ENCODE measurements at places on chromosomes 6 and 20.

DNA sequence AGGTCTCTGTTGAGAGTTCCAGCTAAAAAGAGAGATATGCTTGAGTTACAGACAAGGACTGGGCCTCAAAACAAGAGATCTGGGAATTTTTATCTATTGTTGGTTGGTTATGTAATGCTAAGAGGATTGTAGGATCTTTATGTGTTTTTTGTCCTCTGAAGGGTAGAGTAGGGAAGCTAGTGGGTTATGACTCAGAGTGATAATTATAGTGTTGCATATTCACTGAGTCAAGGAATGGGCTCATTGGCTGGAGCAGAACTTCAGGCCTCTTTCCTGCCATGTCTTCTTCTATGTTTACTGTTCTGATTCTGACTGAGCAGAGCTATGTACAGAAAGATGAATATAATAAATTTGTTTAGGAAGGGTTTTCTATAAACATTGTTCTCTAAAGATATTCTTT is 66.1 kb upstream of the NOX3 start:
- no peak for DNase-seq

DNA sequence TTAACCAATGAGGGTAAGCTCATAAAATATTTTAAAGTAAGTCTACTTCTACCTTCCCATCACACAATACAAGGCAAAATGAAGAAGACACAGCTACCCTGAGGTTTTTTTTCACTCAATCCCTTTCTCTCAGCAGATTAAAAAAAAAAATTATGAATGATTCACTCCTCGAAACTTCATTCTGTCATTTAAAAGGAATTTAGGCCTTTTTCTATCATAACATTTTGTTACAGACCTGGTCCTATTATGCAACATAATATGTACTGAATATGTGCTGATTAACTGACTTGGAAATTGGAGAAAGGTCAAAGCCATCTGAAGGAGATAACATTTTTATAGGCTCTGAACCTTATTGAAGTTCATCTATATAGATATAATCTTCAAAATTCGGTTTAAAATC is 45.5 kb downstream of the PRL start:
- no peak for DNase-seq

- no peak for DNase-seq
These were observed 57.5 kb upstream of the NFATC2 start for GRCh38 chr20:51600016-51600420.

GRCh38 chr6:157981395-157982101 is at the start of gene SYNJ2:
SYNJ2 (plus strand) TSS chr6:157981863; CDS start chr6:157981962, 99 bp downstream.
- peak; percentile 67 for DNase-seq

DNA sequence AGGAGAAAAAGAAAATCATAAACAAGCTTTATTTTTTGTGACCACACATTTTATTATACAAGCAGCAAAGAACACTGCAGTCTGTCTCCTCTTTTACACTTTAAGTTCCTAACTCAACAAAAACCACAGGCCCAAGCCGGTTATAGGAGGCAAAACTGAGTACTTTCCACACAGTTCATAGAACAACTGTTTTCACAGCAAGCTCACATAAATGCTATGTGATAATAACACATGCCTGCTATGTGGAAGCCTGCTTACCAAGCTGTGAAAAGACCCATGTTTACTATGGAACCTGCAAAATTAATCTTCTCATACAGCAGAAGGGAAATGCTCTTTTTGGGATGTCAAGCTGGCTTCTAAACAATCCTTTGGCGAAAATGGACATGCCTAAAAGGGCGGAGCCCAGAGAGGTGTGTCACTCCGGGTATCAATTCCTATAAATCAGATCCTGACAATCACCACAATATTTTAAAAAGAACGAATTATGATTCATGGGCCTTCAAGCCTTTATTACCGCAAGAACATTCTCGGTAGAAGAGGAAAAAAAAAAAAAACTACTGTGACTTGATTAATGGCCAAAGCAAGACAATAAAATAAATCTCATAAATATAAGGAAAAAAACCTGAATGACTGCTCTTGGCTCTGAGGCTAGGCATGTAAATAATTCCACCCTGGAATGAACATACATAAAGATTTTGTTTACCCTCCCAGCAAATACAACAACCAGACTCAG is 2.6 kb downstream of the TRERF1 start:
- no peak for DNase-seq

GRCh38 chr6:41821266-41821665 is 33.8 kb downstream of the TOMM6 start:
- DNase-seq = no peak

- no peak for DNase-seq
These were observed 28.1 kb upstream of the VAPB start for GRCh38 chr20:58360936-58361335.

- no peak for DNase-seq
These were observed 117.2 kb downstream of the OTOR start for GRCh38 chr20:16865406-16865805.

- no peak for DNase-seq
These were observed 8.3 kb upstream of the NCOA3 start for GRCh38 chr20:47493175-47493962.

GRCh38 chr6:144216668-144217218 is 66.4 kb downstream of the STX11 start:
- peak; percentile 57 for DNase-seq

DNA sequence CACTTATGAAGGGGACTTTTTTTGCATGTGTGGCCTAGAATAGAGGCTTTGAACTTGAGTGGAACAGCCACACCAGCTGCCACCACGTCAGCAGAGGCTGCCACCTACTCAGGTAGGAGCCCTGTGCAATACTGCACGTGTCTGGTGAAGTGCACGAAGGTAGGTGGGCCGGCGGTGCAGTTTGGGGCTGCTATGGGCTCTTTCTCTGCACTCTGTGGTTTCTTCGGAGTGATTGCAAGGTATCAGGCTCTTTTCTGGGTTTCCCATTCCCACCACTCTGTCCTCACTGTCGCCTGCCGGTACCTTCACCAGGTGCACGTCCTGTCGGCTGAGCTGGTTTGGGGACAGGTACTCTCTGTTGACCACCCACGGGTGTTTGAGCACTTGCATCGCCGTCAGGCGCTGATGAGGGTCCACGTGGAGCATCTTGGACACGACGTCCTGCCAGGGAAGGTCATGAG is 30.8 kb upstream of the MPC1 start:
- no peak for DNase-seq

DNA sequence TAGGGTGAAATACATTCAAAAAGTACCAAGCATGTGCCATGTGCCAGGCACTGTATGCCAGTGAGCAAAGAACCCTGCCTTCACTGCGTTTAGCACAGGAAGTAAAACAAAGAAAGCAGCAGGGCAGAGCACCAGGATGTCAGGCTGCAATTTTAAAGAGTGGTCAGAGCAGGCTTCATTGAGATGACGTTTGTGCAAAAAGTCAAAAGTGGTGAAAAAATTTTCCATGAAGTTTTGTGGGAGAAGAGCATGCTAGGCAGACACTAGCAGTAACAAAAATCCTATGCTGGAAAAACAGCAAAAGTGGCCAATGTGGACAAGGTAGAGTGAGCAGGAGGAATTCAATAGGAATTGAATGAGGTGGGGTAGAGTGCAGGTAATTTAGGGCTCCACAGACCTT is 31.3 kb downstream of the AKIRIN2 start:
- no peak for DNase-seq

DNA sequence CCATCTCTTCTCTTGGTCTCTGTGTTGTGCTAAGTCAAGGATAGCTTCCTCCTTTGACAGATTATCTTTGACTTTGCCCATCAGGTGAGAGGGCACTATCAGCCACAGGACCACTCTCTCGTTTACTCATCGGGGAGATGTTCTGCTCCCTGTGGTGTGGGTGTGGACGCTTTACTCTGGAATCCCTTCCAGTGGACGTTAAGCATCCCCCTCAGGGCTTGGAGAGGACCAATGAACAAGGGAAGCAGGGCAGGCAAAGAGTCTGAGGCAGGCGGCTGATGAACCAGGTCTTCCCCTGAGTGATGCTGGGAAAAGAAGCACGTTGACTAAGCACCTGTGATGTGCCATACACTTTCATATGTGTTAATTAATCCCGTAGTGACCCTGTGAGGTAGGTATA is 21.0 kb upstream of the RNF24 start:
- no peak for DNase-seq

DNA sequence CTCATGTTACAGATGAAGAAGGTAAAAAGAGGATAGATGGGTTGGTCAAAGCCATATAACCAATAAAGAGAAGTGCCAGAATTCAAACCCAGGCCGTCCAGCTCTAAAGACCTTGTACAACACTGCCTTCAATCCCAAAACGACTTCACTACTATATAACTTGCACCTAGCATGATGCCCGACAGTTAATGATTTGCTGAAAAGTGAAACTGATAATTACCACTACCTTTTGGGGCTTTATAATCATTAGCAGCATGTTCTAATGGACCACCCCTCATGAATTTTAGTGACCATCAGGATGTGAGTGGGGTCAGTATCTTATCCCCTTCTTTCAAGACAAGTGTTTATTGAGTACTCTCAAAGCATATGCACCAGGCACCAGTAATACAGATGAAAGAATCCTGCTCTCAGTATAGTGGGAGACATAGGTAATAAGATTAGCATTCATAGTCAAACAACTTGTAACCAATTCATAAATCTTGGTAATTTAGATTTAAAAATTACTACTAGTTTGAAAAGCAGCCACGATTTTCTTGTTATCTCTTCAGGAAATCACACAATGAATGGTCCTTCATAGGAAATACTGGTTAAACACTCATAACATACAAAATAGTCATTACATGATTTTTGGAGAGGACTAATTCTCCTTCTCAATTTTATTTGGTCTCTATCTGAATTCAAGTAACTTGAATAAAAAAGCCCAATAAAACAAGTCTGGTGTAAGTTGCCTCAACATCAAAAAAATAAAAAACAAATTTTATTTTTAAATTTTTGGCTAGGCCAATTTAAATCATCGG is 98.0 kb downstream of the EPB41L2 start:
- no peak for DNase-seq

- peak; percentile 29 for DNase-seq
These were observed 46.2 kb downstream of the EDN1 start for GRCh38 chr6:12336121-12336971.

DNA sequence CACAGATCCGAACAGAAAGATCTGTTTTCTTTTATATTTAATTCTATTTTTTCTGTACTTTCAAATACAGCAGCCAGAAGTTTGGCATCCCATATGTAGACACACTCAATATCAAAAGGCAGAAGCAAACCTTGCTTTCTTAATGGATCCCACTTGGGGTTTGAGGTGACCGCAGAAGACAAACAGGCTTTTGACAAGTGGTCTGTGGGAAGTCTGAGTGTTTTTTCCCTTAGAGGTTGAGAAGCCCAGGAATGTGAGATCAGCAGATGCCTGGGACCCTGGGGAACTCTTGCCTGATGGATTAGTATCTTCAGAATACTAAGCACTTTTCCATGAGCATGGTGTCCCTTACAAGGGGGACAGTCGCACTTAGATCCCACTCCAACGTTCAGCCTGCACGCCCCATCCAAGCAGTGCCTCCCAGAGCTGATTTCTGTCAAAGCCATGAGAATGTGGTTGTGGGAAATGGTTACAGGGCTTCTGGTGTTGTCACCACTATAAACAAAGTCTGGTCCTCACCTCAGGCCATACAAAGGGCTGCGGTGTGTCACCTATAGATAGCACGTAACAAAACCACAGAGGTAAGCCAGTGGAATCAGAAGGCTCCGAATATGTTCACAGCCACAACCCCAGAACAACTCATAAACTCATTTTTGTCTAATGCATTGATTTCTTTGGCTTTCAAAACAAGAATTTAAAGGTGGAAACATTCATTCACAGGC is 12.7 kb downstream of the IL17F start:
- no peak for DNase-seq

DNA sequence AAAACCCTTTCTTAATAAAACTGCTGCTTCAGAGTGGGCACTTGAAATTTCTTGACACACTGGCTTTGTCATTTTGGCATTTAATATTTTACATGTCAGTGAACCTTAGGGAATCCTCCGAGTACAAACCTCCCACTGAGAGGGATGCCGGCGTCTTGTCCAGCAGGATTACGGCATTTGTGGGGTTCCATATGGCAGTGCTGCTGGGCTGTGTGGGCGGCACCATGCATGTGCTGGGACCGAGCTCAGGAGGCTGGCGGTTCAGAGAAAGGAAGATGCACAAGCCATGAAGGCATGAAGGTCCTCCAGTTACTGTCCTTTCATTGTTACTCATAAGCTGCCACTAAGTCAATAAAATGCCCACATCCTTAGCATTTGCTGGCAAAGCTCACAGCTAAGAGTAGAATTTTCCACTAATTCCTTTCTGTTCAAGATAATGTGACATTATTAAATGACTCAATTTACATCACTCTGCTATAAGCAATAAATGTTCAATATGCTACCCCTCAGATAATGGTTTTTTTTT is 61.4 kb downstream of the LY86 start:
- DNase-seq = no peak

GRCh38 chr6:63560801-63561287 is 11.4 kb upstream of the LOC128125822 start:
- DNase-seq = no peak

GRCh38 chr20:41139227-41140093 is 2.1 kb downstream of the PLCG1 start:
- DNase-seq = no peak

DNA sequence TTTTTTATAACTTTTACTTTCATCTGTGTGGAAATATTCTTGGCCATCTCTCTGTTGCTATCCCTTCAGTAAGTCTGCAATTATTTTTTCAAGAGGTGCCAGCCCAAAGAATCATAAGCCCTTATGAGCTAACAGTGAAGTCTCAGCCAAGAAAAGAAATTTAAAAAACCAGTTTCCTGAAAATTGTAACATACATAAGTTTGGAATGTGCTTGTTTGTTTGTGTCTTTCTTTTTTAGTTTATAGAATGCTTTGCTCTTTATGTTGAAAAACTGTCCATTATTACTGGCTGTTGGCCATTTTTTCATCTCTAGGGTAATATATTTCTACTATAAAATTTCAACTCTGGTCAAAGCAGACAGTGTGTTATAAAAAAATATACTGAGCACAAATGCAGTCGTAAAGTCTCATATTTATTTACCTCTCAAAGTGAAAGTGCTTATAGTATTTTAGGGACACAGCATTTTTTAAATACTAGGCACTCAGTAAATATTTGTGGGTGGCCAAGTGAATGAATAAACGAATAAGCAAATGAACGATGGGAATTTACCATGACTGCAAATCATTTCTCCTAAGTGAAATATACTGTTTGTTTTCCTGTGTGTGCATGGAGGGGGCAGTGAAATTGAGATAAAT is 659.7 kb downstream of the KIF16B start:
- no peak for DNase-seq

DNA sequence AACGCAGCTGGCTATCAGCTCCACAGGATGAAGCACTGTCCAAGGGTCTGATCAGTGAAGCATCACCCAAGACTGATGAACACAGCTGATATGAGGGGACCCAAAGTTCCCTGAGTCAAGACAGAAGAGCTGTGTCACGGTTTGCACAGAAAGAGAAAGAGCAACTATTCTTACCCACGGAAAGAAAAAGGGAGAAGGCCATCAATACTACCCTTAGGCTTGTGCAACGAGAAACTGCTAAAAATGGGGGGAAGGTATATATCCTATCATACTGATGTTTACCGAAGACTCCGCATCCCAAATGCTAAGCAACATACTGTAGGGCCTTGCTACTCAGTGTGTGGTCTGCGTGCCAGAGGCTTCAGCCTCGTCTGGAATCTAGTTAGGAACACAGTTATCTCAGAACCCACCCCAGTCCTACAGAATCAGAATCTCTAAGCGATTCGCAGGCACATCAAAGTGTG is 665 bp downstream of the FASTKD5 start:
- DNase-seq = no peak

GRCh38 chr6:163994566-163994965 is 580.0 kb downstream of the QKI start:
- DNase-seq = no peak
